IMR-90 (cell line): ENCODE measurements at places on chromosomes 7 and 10. TPM values are rescaled to one million over a fixed set of nuclear protein-coding genes. Genes with fewer than 3 reads are reported as not detected.

The SLC18A2 gene
- not detected in 2 replicates for polyA plus RNA-seq

- DNase-seq, result no peak
Observed at GRCh38 chr10:71939861-71940474, 24.2 kb upstream of the CHST3 start.

The TMEM229A gene
- not detected in 2 replicates for polyA plus RNA-seq

GRCh38 chr7:106277976-106278375 lies 6.8 kb downstream of the NAMPT start:
- DNase-seq, result no peak

DNA sequence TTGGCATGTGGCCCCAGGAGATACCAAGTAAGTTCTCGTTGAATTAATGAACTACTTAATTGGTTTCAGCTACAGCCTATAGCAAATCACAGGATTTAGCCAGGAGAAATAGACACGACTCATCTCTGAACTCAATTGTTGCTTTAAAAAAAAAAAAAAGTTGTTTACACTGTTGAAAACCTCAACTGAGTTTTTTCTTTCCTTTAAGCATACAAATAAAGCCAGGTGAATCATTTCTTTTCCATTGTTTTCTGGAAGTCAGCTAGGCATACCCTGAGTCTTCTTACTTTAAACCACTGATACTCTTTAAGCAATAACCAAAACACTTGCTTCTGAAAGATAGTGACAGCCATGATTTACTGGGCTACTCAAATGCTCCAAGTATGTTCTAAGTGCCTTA lies 755 bp downstream of the FRMPD2 start:
- DNase-seq, result no peak

The HIBADH gene
- 43.9 and 52.5 TPM in 2 replicates for polyA plus RNA-seq

GRCh38 chr10:52879091-52879807 lies 106.7 kb upstream of the MBL2 start:
- DNase-seq, result peak; percentile 5

- DNase-seq, result peak; percentile 95
Observed at GRCh38 chr10:92822060-92822634, 26.2 kb upstream of the EXOC6 start.

- no peak for DNase-seq
Observed at GRCh38 chr10:14560791-14561765, 213.6 kb downstream of the FAM107B start.
